ENCODE measurements at places on chromosomes 7 and 10.

- no peak for DNase-seq
Measured at GRCh38 chr7:155073922-155074321, 3.8 kb downstream of the HTR5A start.

DNA sequence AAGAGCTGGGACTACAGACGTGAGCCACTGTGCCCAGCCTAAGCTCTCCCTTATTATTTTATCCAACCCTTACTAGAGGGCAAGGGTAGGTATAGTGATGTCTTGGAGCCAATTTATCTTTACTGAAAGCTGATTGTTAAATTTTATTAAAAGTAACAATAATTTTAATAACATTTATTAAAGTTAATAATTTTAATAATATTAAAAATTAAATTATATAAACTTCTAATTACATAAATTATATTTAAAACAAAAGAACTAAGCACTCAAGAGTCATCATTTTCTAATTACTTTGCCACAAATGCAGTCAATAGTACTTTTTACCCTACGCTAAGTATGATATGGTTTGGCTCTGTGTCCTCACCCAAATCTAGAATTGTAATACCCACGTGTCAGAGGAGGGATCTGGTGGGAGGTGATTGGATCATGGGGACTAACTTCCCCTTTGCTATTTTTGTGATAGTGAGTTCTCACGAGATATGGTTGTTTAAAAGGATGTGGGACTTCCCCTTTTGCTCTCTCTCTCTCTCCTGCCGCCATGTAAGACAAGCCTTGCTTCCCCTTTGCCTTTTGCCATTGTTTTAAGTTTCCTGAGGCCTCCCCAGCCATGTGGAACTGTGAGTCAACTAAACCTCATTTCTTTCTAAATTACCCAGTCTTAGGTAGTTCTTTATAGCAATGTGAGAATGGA, 58.4 kb upstream of the ETV1 start:
- no peak for DNase-seq

DNA sequence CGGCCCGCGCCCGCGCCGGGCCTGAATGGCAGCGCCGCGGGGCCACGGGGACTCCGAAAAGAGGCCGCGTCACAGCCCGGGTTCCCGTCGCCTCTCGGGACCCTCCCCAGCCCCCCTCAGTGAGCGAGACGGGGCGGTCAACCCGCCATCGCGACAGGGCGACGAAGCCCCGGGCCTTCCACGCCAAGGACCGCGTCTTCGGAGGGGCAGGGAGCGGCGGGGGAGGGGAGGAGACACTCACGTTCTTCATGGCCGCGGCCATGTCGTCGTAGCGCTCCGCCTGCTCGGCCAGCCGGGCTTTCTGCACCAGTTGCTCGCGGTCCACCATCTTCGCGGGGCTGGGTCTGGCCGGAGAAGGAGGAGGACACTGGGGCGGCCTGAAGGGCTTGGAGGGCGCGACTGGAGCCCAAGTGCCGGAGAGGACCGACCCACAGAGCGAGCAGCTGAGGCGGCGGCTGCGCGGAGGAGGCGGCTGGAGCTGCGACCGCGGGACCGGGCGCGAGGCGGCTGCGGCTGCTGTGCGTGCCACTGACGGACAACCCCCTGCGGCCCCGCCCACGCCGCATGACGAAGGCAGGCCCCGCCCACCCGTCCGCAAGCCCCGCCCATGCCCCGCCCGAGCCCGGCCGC, at the start of gene YWHAG:
Gene YWHAG, minus strand, starts transcription at position 511 of the 630 bp plus-strand sequence. Its CDS starts 183 bp downstream, at position 328.
- peak; percentile 83 for DNase-seq

DNA sequence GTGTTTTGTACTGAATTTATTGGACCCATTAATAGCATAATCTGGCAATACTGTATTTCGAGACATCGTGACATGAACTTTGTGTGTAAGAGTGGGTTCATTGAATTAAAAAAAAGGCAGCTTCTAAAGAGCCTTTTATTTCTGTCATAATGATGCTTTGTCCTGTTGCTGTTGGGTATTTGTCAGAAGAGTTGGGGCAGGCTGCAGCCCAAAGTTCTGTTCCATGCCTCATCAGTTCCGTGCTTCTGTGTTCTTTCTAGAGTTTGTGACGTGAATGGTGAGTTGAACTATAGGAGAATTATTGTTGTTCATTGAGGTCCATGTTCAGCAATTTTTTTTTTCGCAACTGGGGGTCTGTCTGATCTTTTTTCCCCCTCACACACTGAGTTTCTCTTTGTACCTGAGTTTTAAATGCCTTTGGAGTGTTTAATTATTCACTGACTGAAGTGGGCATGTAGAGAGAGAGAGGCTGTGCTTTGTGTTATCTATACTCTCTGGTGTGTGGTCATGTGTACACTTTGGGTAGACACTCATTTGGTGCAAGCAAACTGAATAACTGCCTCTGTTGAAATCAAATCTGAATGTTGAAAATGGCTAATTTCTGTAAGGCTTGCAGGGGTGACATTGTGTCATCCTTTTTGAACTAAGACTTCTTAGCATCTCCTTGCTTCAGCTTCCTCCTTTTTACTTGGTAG, 69.8 kb downstream of the ADD3 start:
- DNase-seq = no peak

DNA sequence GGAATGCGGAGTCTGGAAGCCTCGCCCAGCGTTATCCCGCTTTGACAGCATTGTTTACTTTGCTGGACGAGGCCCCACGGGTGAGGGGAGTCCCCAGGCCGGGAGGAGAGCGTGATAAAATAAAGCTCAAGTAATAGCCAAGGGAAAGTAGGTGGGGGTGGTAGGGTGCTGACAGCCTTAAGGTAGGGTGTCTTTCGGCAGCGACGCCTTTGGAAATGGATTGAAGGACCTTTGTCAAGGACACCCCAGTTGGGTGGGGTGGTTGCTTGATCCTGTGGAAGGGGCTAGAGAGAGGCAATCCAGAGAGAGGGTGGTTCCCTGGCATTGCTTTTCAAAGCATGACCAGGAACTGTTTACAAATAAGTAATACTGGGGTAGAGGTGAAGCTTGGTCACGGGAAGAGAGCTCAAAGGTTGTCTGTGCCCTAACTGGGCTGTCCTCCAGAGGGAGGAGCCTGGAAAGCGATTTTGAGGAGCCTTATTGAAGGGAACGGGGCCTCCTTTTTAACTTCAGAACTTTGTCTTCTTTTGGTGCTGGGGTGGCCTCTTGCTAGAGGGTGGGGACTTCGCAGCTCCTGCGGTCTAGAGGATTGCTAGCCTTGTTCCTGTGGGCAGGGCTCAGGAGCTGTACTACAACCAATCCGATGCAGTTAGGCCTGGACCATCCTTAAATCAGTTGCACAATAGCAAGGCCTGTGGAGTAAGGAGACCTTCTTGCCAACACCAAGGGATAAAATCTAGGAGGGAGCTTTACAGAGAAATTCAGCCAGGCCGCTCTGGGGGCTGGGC, 1.3 kb downstream of the EIF4EBP2 start:
- no peak for DNase-seq

GRCh38 chr7:6480323-6480660, 32.5 kb upstream of the DAGLB start:
- DNase-seq = no peak

DNA sequence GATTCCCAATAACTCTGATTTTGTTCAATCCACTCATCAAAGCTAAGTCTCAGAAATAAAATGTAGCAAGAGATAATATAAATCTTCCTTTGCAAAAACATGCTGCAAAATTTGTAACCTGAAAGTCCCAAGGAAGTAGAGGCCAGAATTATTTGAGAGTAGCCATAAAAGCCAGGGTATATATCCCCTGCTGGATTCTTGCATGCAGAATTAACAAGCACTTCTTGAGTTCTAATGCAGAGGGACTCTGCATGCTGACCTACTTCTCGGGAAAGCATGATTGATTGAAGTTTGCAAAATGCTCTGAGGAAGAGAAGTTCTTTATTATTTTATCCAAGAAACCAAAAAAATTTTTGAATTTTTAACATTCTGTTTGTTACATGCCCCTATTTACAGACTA, 121.6 kb downstream of the THSD7A start:
- DNase-seq = no peak

- no peak for DNase-seq
Measured at GRCh38 chr7:32161708-32162107, 91.5 kb upstream of the PDE1C start.

DNA sequence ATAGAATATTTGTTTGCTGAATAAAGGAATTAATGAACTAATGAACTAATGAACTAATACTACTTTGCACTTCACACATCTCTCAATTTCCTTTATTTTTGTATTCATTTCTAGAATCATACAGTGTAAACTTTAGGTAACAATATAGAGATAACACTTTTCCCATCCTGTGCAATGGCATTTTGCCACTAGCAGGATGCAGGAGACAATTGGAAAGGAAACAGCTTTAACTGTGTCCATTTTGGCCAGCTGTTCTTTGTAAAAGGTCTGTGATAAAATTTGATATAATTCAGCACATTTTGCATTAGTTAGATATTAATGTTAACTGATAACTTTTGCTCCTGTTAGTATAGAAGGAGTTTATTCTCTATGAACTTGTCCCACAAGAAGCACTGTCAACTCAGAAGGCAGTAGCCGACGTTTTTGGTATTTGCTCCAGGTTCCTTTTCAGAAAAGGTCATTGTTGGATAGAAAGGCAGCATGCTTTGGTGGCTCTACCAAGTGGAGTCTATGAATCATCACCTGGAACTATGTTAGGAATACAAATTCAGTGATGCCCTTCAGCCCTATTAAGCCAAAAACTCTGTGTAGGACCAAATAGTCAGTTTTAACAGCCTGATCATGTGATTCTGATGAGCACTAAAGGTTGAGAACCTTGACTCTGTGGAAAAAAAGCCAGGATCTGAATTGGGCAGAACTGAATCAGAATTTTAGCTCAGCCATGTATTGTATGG, 86.6 kb downstream of the NRG3 start:
- DNase-seq = no peak

DNA sequence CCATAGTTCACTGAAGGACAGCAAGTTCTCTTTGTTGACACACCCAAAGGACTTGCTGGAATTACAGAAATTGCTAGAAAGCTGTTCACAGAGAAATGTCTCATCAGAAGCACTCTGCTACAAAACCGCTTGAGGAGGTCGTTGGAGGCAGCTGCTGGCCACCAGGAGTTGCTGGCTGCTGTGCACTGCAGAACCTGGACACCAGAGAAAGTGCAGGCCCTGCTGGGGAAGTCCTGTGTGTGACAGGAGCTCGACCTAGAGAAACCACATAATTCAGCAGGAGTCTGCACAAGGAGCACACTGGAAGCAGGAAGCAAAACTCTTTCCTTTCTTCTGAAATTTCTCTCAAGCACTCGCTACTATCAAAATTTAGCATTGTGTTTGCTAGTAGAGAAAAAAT, 461.5 kb upstream of the GHITM start:
- no peak for DNase-seq

DNA sequence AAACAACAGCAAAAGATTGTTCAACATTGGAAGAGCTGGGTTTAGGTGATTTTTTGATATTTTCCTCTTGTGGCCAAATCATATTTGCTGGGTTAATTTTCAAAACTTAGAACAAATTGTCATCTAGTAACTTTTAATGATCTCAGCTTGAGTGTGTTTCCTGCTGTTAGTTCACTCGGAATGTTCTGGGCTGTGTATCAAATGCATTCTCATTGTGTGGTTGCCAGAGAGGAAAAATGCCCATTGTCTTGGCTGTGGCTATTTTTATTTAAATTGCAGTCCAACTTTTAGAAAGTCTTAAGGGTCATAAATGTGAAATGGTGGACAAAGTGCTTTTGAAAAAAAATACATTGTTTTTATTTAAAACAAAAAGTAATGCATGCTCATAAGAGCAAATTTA, 542.0 kb downstream of the TNS3 start:
- no peak for DNase-seq

DNA sequence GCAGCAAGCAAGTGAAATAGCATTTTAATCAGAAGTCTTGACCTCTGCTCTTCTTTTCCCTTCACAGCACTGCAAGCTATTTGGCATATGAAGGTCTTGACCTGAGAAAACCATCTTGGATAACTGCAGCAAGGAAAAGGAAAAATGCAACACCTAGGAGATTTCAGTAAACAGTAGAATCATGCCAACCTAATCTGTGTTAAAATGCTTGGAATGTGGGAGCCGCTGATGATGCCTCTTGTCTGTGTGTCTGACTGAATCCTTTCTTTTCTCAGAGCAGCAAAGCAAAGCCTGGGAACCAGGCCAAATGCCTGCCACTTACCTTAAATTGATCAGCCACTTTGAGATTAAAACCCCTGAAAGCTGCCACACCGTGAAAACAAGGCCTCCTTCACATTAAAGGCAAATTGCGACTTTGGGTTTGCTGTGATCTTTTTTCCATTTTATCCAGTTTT, 80.4 kb upstream of the CDK6 start:
- DNase-seq = no peak

DNA sequence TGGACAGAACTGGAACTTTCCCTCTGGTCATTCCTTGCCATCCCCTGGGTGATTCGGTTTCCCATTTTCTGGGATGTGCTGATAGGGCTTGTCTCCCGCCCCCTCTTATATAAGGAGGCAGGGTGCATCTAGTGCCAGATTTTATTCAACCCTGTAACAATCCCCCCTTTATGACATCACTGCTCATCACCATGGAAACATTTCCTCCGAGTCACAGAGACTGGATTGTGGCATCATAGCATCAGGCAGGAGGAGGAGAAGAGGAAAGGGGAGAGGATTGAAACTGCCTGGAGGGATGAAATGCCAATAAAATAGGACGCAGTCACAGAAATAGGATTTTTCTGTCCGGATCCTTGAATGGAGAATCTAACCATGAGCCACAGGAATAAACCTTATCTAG, 25.0 kb downstream of the SORCS3 start:
- no peak for DNase-seq

- DNase-seq = no peak
Measured at GRCh38 chr10:45418849-45419675, 45.0 kb downstream of the ALOX5 start.

- DNase-seq = no peak
Measured at GRCh38 chr10:50648089-50648934, 24.6 kb upstream of the SGMS1 start.

DNA sequence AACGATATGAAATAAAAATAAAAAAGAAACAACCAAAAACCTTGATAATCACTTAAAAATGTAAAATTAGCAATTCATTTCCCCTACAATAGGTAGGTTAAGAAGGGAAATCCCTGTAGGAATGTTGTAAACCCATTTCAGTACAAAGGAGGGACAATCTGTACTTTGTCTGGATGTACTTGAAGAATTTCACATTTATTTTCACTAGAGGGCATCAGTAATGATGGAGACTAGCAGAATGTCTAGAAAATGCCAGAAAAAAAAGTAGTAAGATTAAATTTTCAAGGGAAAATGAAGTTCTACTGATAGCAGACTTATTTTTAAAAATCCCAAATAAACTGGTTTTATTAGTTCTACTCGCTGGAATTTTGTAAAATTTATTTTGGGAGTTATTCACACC, 209.0 kb upstream of the FZD1 start:
- DNase-seq = no peak

- DNase-seq = no peak
Measured at GRCh38 chr10:32095116-32095733, 39.0 kb upstream of the KIF5B start.

All from NCI-H1417 treated with DMSO at 0.1 percent for 48 hours (cell line).